ENCODE measurements at places on chromosomes 1 and 21. TPM values are rescaled to one million over a fixed set of nuclear protein-coding genes. Genes with fewer than 3 reads are reported as not detected.

Gene LCE1C
- not detected for total RNA-seq

Gene ZNF648
- not detected for total RNA-seq

Gene LY9
- total RNA-seq = not detected

Gene OR2L2
- total RNA-seq = 0.08 TPM

- H3K4me3 ChIP-seq = peak overlapping the region; percentile 30
- no peak overlapping the region for H3K27ac ChIP-seq
- H3K4me1 ChIP-seq = peaks cover 29% of the 10 kb centered on the region
- DNase-seq = no peak
Observed at GRCh38 chr1:78651241-78651640, 1.6 kb downstream of the IFI44 start.

GRCh38 chr21:35159881-35160280 lies 110.8 kb upstream of the RUNX1 start:
- DNase-seq = no peak
- H3K27ac ChIP-seq = no peak overlapping the region
- H3K4me3 ChIP-seq = no peak overlapping the region
- H3K4me1 ChIP-seq = peaks cover 11% of the 10 kb centered on the region

GRCh38 chr1:202411422-202411821 lies 62.9 kb downstream of the PPP1R12B start:
- no peaks in the 10 kb centered on the region for H3K36me3 ChIP-seq
- H3K4me3 ChIP-seq = no peak overlapping the region
- no peak for DNase-seq
- H3K27ac ChIP-seq = no peak overlapping the region
- H3K4me1 ChIP-seq = peaks cover 8% of the 10 kb centered on the region

- H3K36me3 ChIP-seq = no peaks in the 10 kb centered on the region
- peaks cover 2% of the 10 kb centered on the region for H3K4me1 ChIP-seq
- no peak overlapping the region for H3K4me3 ChIP-seq
- H3K27me3 ChIP-seq = peaks cover 26% of the 10 kb centered on the region
- no peak for DNase-seq
Observed at GRCh38 chr1:10814312-10814711, 17.9 kb upstream of the CASZ1 start.

DNA sequence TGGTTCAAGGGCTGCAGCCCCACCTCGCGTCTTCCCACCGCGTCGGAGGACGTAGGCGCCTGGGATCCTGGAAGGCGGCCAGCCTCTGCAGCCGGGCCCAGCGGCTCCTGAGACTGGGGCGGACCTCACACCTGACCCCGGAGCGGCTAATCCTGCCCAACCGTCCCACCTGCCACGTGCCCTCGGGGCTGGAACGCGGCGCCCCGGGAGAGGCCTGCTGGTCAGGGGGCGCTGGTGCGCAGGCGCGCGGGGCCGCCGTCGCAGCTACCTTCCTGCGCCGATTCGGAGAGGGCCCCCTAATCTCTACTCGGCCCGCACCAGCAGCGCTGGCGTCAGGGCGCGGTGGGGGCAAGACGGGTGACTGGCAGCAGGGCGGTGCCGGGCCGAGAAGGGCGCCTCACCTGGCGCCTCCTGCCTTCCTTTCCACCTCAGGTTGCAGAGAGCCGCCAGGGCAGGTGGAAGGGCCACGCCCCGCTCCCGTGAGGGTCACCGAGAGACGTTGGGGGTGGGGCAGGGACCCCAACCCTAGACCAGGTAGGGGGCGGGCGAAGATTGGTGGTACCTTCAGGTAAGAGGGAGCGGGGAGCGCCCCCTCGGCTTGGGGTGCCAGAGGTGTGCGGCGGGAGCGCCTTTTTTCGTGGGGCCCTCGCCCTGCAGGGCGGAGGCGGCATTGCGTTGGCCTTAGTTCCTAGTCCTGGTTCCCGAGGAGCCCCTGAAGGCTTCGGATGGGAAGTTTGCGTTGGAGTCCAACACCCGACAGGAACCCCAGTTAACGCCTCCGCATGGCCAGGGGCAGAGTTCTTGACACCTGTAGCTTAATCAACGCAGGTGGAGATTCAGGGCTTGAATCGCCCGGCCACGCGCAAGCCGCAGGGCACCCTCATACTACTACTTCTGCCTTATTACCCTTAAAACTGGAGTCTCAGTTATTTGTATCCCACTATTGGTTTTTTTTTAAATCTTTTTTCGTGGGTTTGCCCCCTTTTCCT lies at the start of gene TDRD5:
TSS of gene TDRD5 (plus strand) at position 241 of the 989 bp plus-strand sequence. CDS start 784 bp downstream, outside the sequence.
- H3K4me3 ChIP-seq = no peak within 1 kb of the TSS
- H3K27ac ChIP-seq = no peak within 1 kb of the TSS
- no peak for DNase-seq
- no peaks in the 10 kb centered on the region for H3K4me1 ChIP-seq
- no peaks in the 10 kb centered on the region for H3K36me3 ChIP-seq

DNA sequence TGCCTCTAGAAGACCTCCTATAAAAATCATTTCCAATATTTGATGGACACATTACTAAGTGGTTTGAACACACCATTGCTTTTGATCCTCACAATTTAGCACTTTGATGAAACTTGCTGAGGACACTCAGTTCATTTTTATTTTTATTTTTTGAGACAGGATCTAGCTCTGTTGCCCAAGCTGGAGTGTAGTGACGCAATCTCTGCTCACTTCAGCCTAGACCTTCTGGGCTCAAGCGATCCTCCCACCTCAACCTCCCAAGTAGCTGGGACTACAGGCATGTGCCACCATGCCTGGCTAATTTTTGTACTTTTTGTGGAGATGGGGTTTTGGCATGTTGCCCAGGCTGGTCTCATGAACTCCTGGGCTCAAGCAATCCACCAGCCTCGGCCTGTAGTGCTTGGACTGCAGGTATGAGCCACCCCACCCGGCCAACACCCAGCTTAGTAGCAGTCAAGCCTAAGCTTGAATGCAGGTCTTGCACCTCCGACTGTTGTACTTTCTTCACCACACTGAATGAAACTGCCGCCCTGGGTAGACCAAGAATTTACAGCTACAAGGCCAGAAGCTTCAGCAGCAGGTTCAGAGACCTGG lies 24.8 kb upstream of the ATP2B4 start:
- H3K4me3 ChIP-seq = no peak overlapping the region
- no peaks in the 10 kb centered on the region for H3K36me3 ChIP-seq
- DNase-seq = no peak
- no peaks in the 10 kb centered on the region for H3K27me3 ChIP-seq

DNA sequence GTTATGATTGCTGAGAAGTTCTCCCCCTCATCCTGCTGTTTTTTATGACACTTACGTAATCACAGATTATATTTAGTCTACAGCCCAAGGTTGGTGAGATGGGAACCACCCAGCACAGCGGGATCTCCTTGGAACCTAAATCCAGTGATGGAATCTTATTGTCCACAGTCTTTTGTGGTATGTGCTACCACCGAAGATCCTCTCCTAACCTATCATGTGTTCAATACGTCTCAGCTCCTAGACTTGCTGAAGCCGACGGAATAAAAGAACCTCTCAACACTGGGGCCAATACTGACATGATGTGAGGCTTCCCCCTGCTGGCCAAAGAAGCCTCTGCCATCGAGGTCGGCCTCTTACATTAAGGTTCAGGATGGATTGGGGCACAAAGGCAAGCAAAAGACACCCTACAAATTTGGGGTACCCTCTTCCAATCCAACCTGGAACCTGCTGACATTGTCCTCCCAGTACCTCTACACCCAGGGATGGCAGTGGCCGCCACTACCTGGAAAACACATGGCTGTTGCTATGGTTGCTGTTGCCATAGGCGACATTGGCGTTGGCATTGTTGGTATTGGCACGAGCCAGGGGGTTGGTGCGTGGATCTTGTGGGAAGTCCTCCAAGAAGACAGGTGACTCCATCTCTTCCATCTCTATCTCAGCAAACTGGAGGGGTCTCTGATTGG lies 19.4 kb upstream of the KIF21B start:
- no peaks in the 10 kb centered on the region for H3K36me3 ChIP-seq
- no peaks in the 10 kb centered on the region for H3K4me1 ChIP-seq
- H3K27ac ChIP-seq = no peak overlapping the region
- no peak overlapping the region for H3K4me3 ChIP-seq
- H3K27me3 ChIP-seq = peaks cover 19% of the 10 kb centered on the region

DNA sequence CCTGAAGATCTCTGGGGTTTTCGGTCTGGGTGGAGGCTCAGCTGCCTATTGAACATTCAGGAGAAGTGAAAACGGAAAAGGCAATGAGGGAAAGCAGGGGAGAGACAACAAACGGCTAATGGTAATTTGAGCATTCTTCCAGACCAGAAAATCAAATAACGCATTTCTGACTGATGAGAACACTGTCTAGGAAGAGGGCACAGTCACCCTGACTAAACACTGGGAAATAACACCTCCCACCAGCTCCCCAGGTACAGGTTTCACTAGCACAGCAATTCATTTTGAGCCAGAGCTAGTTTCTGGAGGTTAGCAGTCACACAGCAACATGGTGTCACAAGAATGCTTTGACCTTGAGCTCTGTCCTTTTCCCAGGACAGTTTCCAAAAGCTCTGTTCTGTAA lies 21.1 kb downstream of the NCF2 start:
- no peak for DNase-seq
- H3K27me3 ChIP-seq = no peaks in the 10 kb centered on the region
- no peaks in the 10 kb centered on the region for H3K36me3 ChIP-seq
- no peak overlapping the region for H3K27ac ChIP-seq

DNA sequence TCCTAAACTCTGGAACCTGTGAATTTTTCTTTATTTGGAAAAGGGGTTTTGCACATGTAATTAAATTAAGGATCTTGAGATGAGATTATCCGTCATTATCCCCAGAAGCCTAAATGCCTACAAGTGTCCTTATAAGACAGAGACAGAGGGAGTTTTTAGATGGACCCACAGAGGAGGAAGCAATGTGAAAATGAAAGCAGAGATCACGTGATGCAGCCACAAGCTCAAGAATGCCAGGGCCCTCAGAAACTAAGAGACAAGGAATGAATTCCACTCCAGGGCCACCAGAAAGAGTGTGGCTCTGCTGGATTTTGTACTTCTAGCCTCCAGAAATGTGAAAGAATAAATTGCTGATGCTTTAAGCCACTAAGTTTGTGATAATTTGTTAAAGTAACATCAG lies 183.6 kb upstream of the UBE2U start:
- no peaks in the 10 kb centered on the region for H3K27me3 ChIP-seq
- no peak overlapping the region for H3K4me3 ChIP-seq
- H3K4me1 ChIP-seq = peaks cover 17% of the 10 kb centered on the region
- H3K36me3 ChIP-seq = peaks cover 2% of the 10 kb centered on the region
- no peak for DNase-seq
- H3K27ac ChIP-seq = peak overlapping the region; percentile 91

DNA sequence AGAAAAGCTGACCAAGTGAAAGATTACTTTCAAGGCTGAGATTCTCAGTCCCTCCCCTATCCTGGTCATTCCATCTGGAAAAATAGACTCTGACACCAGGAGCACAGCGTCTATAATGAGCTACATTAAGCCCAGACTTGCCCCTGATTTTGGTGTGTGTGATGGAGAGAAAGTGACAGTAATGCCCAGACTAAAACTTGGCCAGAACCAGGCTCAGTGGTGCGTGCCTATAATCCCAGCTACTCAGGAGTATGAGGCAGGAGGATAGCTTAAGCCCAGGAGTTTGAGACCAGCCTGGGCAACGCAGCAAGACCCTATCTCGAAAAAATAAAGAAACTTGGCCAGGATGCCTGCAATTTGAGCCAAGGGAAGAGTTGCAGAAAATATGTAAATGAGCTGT lies 15.9 kb downstream of the PLEKHA6 start:
- H3K27me3 ChIP-seq = peaks cover 15% of the 10 kb centered on the region
- H3K4me1 ChIP-seq = peaks cover 10% of the 10 kb centered on the region
- H3K4me3 ChIP-seq = no peak overlapping the region
- DNase-seq = no peak
